ENCODE measurements at places on chromosomes 3 and 15.

DNA sequence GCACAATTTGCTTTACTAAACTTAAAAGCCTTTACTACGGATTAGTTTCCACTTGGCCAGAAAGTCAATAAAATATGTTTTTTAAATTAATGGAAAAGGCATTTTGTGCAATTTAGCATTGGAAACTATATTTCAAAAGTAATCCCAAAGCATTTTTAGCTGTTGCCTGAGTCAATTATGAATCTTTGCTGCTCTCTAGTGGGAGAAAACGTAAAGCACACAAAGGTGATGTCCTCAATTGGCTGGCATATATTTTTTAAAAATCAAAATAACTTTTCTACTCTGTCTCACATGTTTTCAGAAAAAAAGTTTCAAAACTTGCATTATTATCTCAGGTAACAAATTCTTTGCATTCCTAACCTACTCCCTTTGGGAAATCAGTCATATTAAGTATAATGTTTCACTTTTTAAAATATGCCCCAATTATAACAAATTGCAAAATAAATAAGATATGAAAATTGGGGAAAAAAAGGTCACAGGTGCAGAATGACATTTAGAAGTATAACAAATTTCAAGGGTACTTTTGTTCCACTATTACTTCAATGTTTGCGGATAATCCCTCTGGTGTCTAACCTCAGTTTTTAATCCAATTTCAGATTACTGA is 47.2 kb upstream of the TEX55 start:
- DNase-seq = no peak

DNA sequence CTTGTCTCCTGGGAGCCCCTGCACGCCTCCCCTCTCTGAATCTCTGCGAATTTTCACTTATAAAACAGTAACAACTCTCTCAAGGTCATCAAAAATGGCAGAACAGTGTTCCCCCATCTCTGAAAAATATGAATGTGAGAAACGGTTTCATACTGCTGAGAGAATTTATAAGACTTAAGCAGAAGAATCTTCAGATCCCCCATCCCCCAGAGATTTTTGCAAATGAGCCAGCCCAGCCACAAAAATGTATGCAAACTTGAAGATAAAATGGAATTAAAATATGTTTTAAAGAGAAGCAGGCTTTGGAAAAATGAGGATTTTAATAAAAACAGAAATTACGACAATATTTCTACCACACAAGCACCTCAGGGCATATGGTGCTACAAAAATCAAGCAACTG is 173.0 kb downstream of the STT3B start:
- no peak for DNase-seq

DNA sequence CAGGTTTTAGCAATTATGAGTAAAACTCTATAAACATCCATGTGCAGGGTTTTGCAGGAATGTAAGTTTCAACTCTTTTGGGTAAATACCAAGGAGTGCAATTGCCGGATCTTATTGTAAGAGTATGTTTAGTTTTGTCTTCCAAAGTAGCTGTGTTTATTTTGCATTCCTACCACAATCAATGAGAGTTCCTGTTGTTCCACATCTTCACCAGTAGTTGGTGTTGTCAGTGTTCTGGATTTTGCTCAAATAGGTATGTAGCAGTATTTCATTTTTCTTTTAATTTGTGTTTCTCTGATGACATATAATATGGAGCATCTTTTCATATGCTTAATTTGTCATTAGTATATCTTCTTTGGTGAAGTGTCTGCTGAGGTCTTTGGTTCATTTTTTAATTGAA is 185.1 kb upstream of the GALNT15 start:
- DNase-seq = no peak

DNA sequence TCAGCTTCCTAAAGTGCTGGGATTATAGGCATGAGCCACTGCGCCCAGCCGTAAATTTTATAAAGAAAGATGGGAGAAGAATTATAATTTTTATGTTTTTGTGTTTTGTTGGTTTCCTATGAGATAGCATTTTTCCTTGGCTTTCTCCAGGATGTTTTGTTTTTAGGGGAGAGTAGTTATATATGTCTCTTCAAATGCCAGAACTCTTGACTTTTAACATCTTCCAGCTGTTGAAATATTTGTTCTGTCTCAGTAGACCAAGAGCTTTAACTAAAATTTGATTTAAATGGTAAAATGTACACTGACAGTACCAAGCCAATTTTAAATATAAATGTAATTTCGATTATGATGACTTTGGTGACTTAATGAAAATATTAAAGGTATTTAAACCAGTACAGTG is 96.8 kb downstream of the DHX36 start:
- no peak for DNase-seq

DNA sequence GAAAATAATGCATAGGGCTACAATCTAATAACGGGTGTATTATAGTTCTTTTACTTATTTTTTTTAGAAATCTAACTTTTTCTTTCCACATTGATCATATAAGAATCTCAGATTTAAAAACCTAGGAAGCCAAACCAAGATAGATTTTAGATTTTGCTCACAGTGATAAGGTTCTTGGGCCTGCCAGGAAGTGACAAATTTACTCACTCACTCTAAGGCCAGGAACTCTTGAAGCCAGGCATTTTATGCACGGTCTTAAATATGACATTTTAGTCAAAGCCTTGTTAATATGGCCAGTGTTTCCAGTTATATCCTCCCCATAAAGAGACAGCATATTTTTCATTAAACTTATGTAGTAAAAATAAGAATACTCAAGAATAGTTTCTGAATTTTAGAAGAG is 271.4 kb downstream of the SQOR start:
- no peak for DNase-seq

- no peak for DNase-seq
Measured at GRCh38 chr3:141368925-141369794, 856 bp downstream of the ZBTB38 start.

GRCh38 chr15:91186904-91187656 is 87.0 kb downstream of the SV2B start:
- no peak for DNase-seq

DNA sequence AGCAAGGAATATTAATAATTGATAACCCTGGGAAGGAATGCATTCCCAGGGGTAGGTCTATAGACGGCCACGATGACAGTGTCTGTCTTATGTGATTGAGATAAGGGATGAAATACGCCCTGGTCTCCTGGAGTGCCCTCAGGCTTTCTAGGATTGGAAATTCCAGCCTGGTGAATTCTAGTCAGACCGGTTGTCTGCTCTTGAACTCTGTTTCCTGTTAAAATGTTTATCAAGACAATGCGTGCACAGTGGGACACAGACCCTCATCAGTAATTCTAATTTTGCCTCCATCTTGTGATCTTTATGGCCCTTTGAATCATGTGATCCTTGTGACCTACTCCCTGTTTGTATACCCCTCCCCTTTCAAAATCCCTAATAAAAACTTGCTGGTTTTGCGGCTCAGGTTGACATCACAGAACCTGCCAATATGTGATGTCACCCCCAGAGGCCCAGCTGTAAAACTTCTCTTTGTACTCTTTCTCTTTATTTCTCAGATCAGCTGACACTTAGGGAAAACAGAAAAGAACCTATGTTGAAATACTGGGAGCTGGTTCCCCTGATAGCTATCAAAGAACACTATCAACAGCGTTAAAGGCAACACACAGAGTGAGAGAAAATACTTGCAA is 183.3 kb downstream of the PDE8A start:
- DNase-seq = no peak

GRCh38 chr3:150152567-150152966 is 181.9 kb upstream of the PFN2 start:
- DNase-seq = no peak

- DNase-seq = no peak
Measured at GRCh38 chr3:13535905-13536304, 13.0 kb upstream of the FBLN2 start.
